ENCODE measurements at places on chromosomes 12 and 14.
A peak's percentile ranks its signal among the peaks of the same experiment; 100 is the strongest.

DNA sequence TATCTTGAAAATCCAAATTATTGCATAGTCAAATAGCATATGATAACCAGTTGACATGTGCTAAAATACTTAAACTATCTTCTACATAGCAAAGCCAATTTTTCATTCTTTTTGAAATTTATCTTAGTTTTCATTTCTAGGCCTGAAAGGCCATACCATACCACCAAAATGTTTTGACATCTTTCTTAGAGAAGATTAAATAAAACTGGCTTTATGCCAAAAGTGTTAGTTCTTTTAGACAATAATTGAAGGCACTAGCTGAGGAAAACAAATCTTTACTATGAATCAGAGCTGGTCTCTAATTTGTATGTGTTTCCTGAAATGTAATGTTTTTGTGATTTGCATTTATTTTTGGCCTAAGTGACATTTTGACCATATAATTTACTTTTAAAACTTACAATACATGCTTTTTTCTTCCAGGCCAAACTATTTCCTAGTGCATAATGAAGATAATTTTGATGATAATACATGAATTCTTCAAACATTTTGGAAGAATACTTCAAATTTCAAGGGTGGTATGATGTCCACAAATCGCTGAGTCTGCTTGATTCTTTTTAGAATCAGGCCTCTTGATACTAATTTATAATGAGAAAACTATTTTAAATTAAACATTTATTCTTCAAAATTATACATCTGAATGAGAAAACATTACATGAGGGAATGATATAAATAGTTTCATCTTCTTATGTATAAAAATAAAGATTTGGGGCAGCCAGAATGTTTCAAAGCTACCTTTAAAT, 6.5 kb upstream of the KCNMB4 start:
- no peak for DNase-seq

DNA sequence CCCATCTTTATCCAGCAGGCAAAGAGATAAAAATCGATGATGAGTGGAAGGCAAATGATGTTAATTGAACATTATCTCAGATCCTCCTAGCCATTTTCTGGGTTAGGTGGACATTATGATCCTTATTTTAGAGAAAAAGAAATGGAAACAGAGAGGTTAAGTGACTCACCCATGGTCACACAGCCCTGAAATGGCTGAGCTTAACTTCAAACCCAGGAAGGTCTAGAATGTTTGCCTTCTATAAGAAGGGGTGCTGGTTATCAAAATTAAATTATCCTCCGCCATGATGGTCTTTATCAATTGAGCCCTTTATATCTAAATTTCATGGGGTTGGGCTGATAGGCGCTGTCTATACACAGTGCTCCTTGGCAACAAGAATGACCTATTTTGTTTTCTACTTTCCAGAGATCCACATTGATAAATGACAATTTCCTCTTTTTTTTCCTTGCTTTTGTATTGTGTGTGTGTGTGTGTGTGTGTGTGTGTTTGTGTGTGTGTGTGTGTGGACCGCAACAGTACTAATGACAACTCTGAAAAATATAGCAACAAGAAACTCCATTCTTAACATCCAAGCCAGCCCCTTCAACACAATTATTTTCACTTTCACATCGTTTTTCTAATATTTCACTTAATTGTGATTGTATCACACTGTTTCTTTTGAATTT, 571.9 kb downstream of the VRK1 start:
- DNase-seq: no peak

- no peak for DNase-seq
Observed at GRCh38 chr14:68561531-68562007, 231.3 kb downstream of the ZFP36L1 start.

DNA sequence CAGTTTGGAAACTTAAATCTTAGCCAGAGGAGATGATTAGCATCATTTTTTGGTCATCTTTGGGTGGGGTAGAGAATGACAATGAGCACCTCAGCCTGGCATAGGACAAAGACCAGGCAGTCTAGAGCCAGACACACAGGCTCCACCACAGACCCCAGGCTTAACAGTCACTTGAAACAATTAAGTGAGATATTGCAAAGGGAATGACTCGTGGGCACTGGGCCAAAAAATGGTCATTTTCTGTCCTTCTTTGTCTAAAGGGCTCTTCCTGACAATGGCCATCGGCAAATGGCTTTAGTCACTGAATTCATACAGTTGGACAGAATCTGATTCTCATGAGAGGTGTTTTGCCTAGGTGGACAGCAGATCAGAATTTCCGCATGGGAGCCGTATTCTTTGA, 78.0 kb upstream of the DICER1 start:
- DNase-seq: no peak

- DNase-seq: no peak
Observed at GRCh38 chr14:81837304-81837703, 303.7 kb upstream of the SEL1L start.

GRCh38 chr14:100839681-100840111, 13.8 kb downstream of the MEG3 start:
- no peak for DNase-seq

- DNase-seq: no peak
Observed at GRCh38 chr12:24803430-24804245, 145.3 kb downstream of the BCAT1 start.

DNA sequence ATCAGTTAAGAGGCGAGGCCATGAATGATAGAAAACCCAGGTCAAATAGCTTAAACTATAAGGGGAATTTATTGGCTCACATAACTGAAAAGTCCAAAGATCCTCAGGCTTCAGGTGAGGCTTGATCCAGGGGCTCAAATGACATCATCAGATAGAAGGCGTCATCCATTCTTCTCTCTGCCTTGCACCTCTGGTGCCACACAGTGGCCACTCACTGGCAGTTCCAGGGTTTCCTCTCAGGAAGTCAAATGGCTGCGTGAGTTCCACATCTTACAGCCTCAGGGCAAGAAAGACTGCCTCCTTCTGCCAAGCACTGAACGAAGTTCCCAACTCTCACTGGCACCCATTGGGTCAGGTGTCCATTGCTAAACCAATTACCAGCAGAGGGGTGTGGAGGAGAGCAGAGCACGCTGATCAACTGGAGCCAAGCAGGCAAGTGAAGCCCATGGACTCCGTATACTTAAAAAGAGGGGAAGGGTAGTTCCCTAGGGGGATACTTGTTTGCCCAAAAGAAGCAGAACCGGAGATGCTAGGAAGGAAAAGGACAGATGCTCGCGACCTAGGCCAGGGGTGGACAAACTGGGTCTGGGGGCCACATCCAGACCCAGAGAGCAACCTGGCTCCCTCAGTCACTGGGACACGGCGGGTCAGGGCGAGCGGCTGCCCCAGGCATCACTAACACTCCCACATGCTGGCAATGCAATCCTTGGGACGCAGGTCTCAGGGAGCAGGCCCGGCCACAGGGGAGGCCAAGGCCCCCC, 69.3 kb downstream of the SERPINA3 start:
- DNase-seq: no peak

- DNase-seq: no peak
Observed at GRCh38 chr12:43352001-43352400, 200.0 kb downstream of the ADAMTS20 start.

DNA sequence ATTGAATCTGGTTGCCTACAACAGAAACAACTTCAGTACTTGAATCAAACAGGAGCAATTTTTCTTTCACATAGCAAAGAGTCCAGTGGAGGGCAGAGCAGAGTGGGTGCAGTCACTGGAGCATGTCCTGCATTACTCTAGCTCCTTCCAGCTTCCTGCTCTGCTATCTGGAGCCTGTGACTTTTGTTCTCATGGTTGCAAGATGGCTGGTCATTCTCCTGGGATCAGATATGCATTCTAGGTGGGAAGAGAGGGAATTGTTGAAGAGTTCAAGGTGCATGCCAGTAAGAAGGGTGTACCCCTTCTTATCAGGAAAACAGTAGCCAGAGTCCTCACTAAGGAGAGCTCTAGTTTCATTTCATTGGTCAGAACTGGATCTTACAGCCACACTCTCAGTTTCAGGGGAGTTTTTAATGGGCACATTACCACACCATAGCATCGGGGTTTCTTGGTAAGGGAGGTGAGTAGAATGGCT, 8.0 kb downstream of the IFT43 start:
- no peak for DNase-seq

DNA sequence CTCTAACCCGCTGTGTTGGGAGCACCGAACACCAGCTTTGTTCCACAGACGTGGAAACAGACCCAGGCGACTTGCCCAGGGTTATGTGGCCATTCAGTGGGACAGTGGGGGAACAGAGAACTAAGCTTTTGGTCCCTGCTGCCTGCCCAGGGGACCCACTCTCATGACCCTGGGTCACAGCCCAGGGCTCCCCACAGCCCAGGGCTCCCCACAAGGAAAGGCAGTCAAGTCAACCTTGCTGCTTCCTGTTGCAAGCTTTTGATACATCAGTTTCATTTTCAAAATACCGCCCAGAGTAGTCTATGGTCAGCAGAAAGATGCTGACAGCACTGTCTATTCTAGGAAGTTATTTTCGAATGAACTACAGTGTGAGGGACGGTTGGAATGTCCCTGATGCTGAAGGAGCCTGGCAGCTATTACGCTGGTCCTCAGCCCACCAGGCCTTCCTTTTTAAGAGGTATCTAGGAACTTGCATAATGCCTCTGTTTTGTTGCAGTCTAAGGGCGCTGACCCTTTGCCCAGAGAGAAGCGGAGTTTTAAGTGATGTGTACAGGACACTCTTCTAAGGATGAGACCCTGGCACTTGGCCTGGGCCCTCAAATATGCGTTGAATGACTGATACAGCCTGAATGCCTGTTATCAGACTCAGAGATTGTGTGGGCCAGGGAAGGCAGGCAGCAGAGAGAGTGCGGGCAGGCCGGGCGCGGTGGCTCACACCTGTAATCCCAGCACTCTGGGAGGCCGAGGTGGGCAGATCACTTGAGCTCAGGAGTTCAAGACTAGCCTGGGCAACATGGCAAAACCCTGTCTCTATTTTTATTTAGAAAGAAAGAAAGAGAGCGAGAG, 12.6 kb upstream of the TTC7B start:
- no peak for DNase-seq

DNA sequence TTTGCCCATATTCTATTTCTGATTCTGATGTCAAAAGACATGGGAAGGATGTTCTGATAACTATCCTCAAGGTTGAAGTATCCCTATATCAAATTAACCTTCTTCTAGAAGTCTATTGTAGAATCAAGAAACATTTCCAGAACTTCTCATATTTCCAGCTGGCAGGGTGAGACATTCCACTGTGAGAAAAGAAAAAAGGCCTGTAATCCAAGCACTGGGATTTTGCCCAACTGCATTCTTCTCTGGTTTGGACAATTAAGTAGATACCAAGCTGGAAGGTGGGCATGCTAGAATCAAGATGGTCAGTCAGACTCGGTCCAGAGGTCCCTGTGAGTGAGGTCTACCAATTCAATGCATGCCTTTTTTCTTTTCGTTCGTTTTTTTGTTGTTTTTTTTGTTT, 60.9 kb downstream of the MAP3K9 start:
- no peak for DNase-seq

GRCh38 chr12:52884526-52885293, 20.2 kb downstream of the KRT8 start:
- peak; percentile 78 for DNase-seq

GRCh38 chr12:125014526-125014925, 21.1 kb downstream of the BRI3BP start:
- no peak for DNase-seq

DNA sequence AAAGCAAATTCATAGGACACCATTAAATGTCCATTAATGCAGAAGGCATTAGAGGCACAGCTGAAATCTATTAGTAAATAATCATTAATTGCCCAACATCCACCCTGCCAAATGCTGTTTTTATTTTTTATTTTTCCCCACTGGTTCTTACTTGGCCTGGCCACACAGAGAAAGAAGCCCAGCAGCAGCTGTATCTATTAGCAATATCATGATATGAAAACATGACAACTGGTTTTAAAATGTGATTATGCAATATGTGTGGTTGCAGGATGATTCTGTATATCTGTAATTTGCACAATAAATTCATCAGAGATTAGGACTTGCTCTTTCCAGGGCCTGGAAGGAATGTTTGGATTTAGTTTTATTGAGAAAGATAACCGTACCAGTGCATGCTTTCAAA, 44.9 kb downstream of the SIX6 start:
- DNase-seq: no peak

DNA sequence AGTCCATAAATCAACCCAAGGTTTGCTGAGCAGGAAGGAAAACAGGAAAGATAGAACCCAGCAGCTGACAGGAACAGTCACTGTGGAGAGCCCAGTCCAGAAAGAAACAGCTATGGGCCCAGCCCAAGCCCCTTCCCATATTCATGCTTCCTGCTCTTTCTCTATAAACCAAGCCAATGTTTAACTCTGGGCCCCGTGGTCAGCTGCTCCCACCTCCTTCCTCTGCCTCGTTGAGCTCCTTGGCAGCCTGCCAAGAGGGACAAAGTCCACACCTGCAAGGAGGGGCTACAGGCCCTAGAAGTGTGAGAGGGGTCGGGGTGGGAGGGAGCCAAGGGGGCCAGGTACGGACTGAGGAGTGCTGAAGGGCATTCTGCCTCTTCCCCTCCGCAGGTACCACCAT, 10.0 kb downstream of the SLC6A13 start:
- no peak for DNase-seq

DNA sequence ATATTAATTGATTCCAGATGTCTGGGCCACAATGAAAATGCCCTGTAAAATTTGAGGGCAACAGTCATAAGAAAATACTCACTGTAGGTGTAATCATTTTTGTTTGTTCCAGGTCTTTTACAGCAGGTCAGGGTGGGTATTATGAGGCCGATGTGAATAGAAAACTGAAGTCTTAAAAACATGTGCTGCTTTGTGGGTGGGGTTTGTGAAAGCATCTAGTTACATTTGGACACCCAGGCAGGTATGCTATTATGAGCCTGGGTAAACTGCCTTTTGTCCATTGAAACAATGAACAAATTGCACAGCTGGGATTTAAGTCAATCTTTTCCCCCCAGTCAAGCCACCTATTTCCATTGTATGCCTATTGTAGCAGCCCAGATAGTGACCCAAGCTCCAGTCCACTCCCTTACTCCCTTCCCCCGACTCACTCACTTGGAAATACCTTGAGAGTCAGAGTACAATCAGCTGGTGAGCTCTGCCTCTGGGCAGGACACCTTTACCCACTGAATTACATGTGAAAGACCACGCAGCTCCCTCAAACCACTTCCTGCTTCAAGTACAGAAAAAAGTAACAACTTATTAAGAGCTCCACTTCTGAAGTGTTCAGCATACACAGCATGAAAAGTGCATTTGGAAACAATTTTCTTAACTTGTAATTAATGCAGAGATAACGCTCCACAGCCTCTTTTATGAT, 1.8 kb downstream of the IGF1 start:
- no peak for DNase-seq

GRCh38 chr12:111775205-111776193, 8.8 kb downstream of the ALDH2 start:
- DNase-seq: no peak

- DNase-seq: no peak
Observed at GRCh38 chr12:75471902-75472890, 8.4 kb upstream of the GLIPR1 start.

GRCh38 chr14:103879118-103879569, 31.8 kb upstream of the PPP1R13B start:
- no peak for DNase-seq

GRCh38 chr14:61145903-61146481, 135.1 kb downstream of the TMEM30B start:
- no peak for DNase-seq

DNA sequence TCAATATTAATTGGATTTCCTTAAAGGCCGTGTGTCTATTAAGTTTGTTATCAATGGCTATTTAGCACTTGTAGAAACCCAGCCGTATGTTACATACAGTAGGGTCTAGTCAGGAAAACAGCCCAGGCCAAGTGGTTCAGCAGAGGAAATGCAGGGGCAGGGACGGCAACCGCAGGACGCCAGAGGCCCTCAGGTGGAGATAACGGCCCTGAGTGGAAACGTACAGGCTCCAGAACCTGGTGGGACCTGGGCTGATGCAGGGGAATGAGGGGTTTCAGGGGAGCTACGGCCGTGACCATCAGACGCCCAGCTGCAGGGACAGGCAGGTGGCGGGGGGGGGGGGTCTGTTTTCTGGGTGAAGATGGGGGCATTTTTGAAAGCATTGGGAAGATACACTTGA, 3.7 kb upstream of the ANKLE2 start:
- DNase-seq: no peak
